ENCODE measurements at places on chromosomes 6 and 20.

DNA sequence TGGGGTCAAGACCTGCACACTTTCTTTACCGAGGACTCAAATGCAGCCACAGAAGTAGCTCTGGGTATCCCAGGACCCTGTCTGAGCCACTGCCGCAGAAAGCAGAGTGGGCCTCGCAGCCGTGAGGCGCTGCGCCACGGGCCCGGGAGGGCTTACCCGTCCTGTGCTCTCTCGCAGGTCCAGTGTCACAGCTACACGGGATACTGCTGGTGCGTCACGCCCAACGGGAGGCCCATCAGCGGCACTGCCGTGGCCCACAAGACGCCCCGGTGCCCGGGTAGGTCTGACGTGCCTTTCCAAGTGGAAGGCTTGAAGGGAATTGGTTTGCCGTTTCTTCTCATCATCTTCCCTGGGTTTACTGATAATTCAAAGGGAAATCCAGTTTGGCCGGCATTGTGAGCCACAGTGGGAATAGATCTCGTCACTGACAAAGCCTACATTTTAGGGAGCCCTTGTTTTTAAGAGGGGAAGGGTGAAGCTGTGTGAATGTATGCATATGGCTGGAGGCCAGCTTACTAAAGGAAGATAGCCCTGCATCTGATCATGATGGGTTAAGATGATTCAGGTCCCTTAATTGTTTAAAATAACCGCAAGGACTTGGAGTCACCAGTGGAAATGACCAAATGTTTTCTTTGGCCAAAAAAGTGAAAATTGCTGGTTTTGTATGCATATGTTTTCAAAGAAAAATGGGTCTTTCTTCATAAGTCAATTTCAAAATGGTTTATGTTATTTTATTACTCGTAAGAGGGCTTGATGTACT, 86.6 kb downstream of the SMOC2 start:
- H3K36me3 ChIP-seq, result no peaks in the 10 kb centered on the region
- no peaks in the 10 kb centered on the region for H3K4me1 ChIP-seq
- H3K27ac ChIP-seq, result no peak overlapping the region
- no peak overlapping the region for H3K4me3 ChIP-seq

DNA sequence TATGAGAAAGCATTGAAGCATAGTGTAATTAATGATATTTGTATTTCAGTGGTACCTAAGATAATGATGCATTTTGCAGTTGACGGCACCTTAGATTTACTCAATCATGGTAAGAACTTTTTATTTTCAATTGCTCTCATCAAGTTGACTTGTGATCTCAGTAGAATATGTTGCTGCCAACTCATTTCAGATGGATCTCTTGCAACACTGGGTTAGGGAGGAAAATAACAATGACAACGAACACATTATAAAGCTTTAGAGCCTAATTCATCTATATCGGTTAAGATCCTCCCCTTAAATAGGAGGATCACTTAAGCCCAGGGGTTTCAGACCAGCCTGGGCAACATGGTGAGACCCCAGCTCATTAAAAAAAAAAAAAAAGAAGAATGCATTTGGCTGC, 18.0 kb upstream of the TBC1D22B start:
- peaks cover 20% of the 10 kb centered on the region for H3K4me1 ChIP-seq
- no peak overlapping the region for H3K4me3 ChIP-seq
- no peak for DNase-seq
- H3K36me3 ChIP-seq, result no peaks in the 10 kb centered on the region
- H3K27me3 ChIP-seq, result no peaks in the 10 kb centered on the region

DNA sequence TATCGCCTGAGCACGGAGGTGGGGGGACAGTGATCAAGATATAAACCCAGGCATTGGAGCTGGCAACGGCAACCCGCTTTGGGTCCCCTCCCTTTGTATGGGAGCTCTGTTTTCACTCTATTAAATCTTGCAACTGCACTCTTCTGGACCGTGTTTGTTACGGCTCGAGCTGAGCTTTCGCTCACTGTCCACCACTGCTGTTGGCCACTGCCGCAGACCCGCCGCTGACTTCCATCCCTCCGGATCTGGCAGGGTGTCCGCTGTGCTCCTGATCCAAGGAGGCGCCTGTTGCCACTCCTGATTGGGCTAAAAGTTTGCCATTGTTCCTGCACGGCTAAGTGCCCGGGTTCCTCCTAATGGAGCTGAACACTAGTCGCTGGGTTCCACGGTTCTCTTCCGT, 48.9 kb upstream of the CD83 start:
- H3K4me3 ChIP-seq, result no peak overlapping the region
- H3K4me1 ChIP-seq, result no peaks in the 10 kb centered on the region
- no peaks in the 10 kb centered on the region for H3K27me3 ChIP-seq

DNA sequence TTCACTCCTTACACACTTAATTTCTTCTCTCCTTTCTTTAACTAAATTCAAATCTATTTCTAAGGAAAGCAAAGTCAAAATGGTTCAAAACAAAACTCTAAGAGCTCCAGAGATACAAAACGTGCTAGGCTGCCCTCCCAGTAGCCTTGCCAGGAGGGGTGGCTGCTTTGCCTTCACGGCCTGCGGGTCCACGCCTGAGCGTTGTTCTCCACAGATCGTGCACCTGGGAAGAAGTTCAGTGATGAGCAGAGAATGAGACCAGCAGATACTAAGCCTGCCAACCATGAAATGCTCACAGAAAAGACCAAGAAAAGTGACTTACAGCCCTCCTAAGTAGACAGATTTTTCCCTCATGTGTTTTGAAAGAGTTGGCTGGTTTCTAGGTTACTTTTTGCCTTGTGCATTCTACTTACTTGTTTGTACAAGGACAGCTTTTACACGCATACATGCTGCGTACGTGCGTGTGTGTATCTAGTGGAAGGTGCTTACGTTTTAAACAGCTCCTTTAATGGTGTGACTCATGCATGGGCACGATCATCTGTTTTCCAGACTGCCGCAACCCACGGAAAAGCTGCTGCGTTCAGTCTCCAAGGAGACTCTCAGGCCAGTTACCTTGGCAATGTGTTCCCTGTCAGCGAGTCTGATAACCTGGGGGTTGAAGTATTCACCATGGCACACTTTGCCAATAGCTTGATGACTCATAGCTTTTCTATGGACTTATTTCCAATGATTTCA, 32.4 kb upstream of the PBOV1 start:
- H3K36me3 ChIP-seq, result no peaks in the 10 kb centered on the region
- no peaks in the 10 kb centered on the region for H3K27me3 ChIP-seq
- no peak overlapping the region for H3K27ac ChIP-seq
- DNase-seq, result peak; percentile 3
- no peak overlapping the region for H3K4me3 ChIP-seq
- no peaks in the 10 kb centered on the region for H3K4me1 ChIP-seq

GRCh38 chr6:73231986-73232391, 6.7 kb upstream of the KHDC1L start:
- H3K4me1 ChIP-seq, result no peaks in the 10 kb centered on the region
- no peak overlapping the region for H3K4me3 ChIP-seq
- H3K27ac ChIP-seq, result no peak overlapping the region
- H3K36me3 ChIP-seq, result no peaks in the 10 kb centered on the region
- no peaks in the 10 kb centered on the region for H3K27me3 ChIP-seq
- DNase-seq, result no peak

GRCh38 chr6:125738276-125738675, 11.2 kb upstream of the HEY2 start:
- no peak overlapping the region for H3K4me3 ChIP-seq
- no peaks in the 10 kb centered on the region for H3K27me3 ChIP-seq
- H3K4me1 ChIP-seq, result no peaks in the 10 kb centered on the region
- H3K36me3 ChIP-seq, result no peaks in the 10 kb centered on the region

GRCh38 chr6:123616016-123616415, 20.7 kb downstream of the TRDN start:
- no peak overlapping the region for H3K4me3 ChIP-seq
- no peak for DNase-seq
- H3K4me1 ChIP-seq, result no peaks in the 10 kb centered on the region
- no peak overlapping the region for H3K27ac ChIP-seq

GRCh38 chr20:722822-723644, 45.3 kb downstream of the SLC52A3 start:
- H3K4me1 ChIP-seq, result no peaks in the 10 kb centered on the region
- H3K36me3 ChIP-seq, result no peaks in the 10 kb centered on the region
- no peak for DNase-seq
- H3K27ac ChIP-seq, result no peak overlapping the region

GRCh38 chr20:34491226-34491931, 24.8 kb upstream of the DYNLRB1 start:
- H3K27me3 ChIP-seq, result no peaks in the 10 kb centered on the region
- H3K36me3 ChIP-seq, result peaks cover 38% of the 10 kb centered on the region
- DNase-seq, result no peak
- H3K27ac ChIP-seq, result no peak overlapping the region
- no peaks in the 10 kb centered on the region for H3K4me1 ChIP-seq
- no peak overlapping the region for H3K4me3 ChIP-seq
